Tibial nerve (tissue), 4 donors: ENCODE measurements at places on chromosomes 1 and 21.

GRCh38 chr21:40143822-40144525 is 276.7 kb downstream of the PCP4 start:
- DNase-seq: peak; percentile 69
- H3K27ac ChIP-seq: no peak overlapping the region
- no peaks in the 10 kb centered on the region for H3K27me3 ChIP-seq
- no peaks in the 10 kb centered on the region for H3K4me1 ChIP-seq

DNA sequence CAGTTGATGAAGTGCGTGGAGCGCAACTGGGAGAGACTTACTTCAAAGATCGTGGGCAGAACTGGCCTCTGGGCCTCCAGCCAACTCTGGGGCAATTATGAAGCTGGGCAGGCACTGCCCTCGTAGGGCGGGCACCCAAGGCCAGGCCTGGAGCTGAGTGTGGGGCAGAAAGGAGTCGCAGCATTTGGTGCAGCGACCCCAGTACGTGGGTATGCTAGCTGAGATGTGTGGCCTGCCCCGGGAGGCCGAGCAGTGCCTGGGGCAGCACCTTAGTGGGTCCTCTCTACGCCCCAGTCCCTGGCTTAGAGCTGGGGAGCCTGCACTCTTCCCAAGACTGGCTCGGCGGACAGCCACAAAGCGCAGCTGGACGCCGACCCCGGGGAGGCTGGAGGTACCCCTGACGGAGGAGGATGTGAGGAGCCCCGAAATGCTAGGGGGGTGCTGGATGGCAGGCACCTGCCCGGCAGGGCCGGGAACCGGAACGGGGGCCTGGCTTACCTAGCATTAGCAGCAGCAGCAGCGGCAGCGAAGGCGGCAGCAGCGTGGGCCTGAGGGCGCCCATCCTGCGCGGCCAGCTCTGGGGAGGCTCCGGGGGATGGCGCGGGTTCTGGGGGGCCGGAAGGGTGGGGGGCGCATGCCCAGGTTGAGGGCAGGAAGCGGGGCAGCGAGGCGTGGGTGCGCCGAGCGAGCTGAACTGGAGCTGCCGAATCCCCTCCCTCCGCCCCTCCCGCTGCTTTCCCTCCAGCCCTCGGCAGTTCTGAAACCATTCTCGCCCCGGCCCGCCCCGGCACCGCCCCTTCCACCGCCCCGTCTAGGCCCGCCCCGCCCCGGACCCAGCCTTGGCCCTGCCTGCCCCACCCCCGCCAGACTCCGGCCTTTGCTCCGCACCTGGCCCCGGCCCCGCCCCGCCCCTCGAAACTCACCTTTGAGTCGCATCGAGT is at the start of gene IGSF8:
Gene IGSF8, minus strand, starts transcription at position 709 of the 941 bp plus-strand sequence. Its CDS starts 147 bp downstream, at position 562.
- peak within 1 kb of the TSS; percentile 79 for H3K4me3 ChIP-seq
- DNase-seq: peak; percentile 86
- H3K36me3 ChIP-seq: no peaks in the 10 kb centered on the region
- no peaks in the 10 kb centered on the region for H3K27me3 ChIP-seq
- H3K27ac ChIP-seq: peak within 1 kb of the TSS; percentile 83

DNA sequence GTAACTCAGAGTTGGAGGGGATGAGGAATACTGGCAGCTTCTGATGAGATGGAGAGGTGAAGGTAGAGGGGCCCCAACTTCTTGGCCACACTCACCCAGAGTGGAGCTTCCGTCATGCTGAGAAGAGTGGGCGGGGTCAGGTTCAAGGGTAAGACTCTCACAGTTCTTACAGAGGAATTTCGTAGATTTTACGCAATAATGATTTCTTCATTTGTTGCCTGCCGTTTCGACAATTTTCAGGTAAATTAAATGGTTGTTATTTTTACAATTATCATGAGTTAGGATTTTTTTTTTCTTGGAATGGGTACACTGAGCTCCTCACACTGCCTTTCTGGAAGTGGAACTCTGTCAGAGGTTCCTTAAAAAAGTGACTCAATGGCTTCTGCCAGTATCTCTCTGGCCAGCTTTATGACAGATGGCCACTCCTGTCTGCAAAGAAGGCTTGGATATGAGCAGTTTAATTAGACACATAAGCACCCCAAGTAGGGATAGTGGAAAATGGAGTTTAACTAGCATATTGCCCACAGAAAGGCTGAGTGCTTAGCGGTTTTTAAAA is 13.8 kb upstream of the NLRP3 start:
- H3K27ac ChIP-seq: no peak overlapping the region
- no peaks in the 10 kb centered on the region for H3K4me1 ChIP-seq

DNA sequence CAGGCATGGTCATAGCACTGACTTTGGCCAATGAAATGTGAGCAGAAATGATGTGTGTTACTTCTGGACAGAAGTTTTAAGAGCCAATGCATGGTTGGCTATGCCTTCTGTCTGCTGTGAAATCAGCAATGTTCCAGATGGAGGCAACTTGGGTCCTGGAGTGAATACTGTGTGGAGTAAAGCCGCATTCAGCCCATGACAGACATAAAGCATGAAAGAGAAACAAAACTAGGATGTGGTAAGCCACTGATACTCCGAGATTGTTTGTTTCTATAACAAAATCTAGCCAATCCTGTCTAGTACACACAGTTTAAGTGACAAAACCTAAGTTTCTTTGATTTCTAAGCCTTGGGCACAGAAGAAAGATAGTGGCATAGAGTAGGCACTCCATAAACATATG is 47.1 kb upstream of the ARHGAP29 start:
- no peaks in the 10 kb centered on the region for H3K36me3 ChIP-seq
- H3K27ac ChIP-seq: no peak overlapping the region
- no peaks in the 10 kb centered on the region for H3K4me1 ChIP-seq
- no peak overlapping the region for H3K4me3 ChIP-seq

GRCh38 chr1:43554444-43554992 is 23.8 kb downstream of the PTPRF start:
- peaks cover 35% of the 10 kb centered on the region for H3K4me1 ChIP-seq
- DNase-seq: no peak
- H3K36me3 ChIP-seq: no peaks in the 10 kb centered on the region
- no peaks in the 10 kb centered on the region for H3K27me3 ChIP-seq
- no peak overlapping the region for H3K27ac ChIP-seq

- DNase-seq: no peak
- no peaks in the 10 kb centered on the region for H3K36me3 ChIP-seq
- H3K4me3 ChIP-seq: no peak overlapping the region
- H3K27me3 ChIP-seq: no peaks in the 10 kb centered on the region
- no peaks in the 10 kb centered on the region for H3K4me1 ChIP-seq
Measured at GRCh38 chr1:101100674-101101073, 75.1 kb upstream of the DPH5 start.

DNA sequence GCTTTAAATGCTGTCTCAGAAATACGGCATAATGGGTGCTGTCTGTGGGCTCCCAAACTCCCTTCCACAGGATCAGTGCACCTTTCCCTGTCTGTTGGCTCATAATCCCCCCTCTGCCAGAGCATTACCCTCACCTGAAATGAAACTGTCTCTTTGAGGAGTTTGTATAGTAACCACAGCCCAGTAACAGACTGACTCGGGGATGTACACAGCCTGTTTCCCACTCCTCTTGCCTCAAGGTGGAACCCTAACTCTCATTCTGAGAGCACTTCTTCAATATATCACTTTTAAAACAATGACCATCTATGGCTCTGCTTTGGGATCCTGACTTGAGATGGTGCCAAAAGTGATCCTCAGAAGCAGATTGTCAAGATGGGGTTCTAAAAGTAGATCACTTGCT is 332.5 kb downstream of the AMY1C start:
- H3K4me3 ChIP-seq: no peak overlapping the region
- no peak for DNase-seq
- no peaks in the 10 kb centered on the region for H3K4me1 ChIP-seq
- H3K27ac ChIP-seq: no peak overlapping the region
- H3K27me3 ChIP-seq: no peaks in the 10 kb centered on the region
- H3K36me3 ChIP-seq: no peaks in the 10 kb centered on the region

- H3K27ac ChIP-seq: no peak overlapping the region
- no peaks in the 10 kb centered on the region for H3K36me3 ChIP-seq
- H3K27me3 ChIP-seq: peaks cover 52% of the 10 kb centered on the region
- H3K4me3 ChIP-seq: no peak overlapping the region
- DNase-seq: no peak
Measured at GRCh38 chr1:19042675-19043578, 86.5 kb upstream of the IFFO2 start.

- no peak for DNase-seq
- H3K27ac ChIP-seq: peak overlapping the region; percentile 55
- no peaks in the 10 kb centered on the region for H3K27me3 ChIP-seq
- no peak overlapping the region for H3K4me3 ChIP-seq
- no peaks in the 10 kb centered on the region for H3K4me1 ChIP-seq
Measured at GRCh38 chr1:115323366-115324004, 14.6 kb downstream of the NGF start.

- no peak overlapping the region for H3K27ac ChIP-seq
- H3K27me3 ChIP-seq: no peaks in the 10 kb centered on the region
- H3K4me1 ChIP-seq: no peaks in the 10 kb centered on the region
- DNase-seq: no peak
- H3K4me3 ChIP-seq: no peak overlapping the region
- no peaks in the 10 kb centered on the region for H3K36me3 ChIP-seq
Measured at GRCh38 chr1:78728359-78728758, 78.7 kb downstream of the IFI44 start.

DNA sequence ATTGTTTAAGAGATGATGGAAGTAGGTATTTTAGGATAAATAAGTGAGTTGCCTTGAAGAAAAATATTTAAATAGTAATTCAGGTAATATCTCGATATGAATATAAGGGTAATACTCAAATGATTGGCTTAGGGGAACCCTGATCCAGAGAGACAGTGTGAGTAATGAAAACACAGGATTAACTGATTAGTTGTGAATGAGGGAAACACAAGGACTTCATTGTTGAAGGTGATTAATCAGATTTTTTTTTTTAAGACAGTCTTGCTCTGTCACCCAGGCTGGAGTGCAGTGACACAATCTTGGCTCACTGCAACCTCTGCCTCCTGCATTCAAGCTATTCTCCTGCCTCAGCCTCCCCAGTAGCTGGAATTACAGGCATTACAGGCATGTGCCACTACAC is 12.7 kb downstream of the SLC25A33 start:
- H3K4me3 ChIP-seq: no peak overlapping the region
- no peaks in the 10 kb centered on the region for H3K27me3 ChIP-seq
- H3K4me1 ChIP-seq: no peaks in the 10 kb centered on the region
- DNase-seq: no peak
- H3K27ac ChIP-seq: no peak overlapping the region

DNA sequence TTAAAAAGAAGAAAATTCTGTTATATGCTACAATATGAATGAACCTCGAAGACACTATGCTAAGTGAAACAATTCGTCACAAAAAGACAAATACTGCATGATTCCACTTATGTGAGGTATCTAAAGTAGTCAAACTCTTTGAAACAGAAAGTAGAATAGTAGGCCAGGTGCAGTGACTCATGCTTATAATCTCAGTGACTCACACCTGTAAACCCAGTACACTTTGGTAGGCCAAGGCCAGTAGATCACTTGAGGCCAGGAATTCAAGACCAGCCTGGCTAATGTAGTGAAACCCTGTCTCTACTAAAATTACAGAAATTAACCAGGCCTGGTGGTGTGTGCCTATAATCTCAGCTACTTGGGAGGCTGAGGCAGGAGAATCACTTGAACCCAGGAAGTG is 25.7 kb downstream of the EPHA10 start:
- H3K36me3 ChIP-seq: no peaks in the 10 kb centered on the region
- no peak overlapping the region for H3K27ac ChIP-seq
- H3K27me3 ChIP-seq: no peaks in the 10 kb centered on the region
- no peak for DNase-seq

DNA sequence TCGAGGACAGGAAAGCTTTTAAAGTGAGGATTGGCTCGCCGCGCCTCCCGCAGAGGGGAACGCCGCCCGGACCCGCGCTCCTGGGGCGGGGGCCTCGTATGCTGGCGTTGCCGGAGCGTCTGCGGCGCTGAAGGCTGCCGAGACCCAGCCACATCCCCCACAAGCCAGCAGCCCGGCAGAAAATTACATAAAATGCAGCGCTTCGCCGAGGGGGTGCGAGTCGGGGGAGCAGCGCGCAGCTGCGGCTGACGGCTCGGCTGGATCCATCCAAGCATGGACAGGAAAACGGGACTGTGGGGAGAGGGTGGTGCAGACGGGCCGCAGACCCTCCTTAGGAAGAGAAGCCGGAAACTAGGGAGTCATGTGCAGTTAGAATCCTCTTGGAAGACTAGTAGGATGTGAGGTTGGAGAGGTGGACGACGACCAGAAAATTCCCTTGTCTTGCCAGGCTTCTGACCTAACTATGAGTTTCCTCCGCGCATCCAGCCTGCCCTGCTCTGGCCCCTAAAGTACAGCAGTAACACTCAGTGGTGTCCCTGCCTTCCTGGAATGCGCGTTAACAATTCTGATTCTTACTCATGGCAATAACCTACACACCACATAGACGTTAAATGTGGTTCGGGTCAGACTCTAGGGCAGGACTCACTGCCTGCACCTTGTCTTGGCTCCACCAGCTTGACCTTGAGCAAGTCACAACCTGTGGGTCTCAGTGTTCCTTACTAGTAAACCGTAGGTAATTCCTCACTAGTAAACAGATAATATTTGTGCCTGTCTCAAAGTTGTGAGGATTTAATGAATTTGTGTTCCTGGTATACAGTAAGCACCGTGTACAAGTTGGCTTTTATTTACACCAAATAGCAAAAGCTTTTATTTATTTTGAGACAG is 953 bp upstream of the BRWD1 start:
- H3K4me1 ChIP-seq: peaks cover 10% of the 10 kb centered on the region
- peaks cover 12% of the 10 kb centered on the region for H3K36me3 ChIP-seq
- peak overlapping the region; percentile 99 for H3K27ac ChIP-seq
- peak; percentile 31 for DNase-seq

- no peak overlapping the region for H3K27ac ChIP-seq
- H3K4me1 ChIP-seq: peaks cover 28% of the 10 kb centered on the region
- no peaks in the 10 kb centered on the region for H3K27me3 ChIP-seq
- no peak for DNase-seq
- H3K36me3 ChIP-seq: peaks cover 55% of the 10 kb centered on the region
- H3K4me3 ChIP-seq: no peak overlapping the region
Measured at GRCh38 chr1:208030288-208031091, 119.6 kb upstream of the CD34 start.

DNA sequence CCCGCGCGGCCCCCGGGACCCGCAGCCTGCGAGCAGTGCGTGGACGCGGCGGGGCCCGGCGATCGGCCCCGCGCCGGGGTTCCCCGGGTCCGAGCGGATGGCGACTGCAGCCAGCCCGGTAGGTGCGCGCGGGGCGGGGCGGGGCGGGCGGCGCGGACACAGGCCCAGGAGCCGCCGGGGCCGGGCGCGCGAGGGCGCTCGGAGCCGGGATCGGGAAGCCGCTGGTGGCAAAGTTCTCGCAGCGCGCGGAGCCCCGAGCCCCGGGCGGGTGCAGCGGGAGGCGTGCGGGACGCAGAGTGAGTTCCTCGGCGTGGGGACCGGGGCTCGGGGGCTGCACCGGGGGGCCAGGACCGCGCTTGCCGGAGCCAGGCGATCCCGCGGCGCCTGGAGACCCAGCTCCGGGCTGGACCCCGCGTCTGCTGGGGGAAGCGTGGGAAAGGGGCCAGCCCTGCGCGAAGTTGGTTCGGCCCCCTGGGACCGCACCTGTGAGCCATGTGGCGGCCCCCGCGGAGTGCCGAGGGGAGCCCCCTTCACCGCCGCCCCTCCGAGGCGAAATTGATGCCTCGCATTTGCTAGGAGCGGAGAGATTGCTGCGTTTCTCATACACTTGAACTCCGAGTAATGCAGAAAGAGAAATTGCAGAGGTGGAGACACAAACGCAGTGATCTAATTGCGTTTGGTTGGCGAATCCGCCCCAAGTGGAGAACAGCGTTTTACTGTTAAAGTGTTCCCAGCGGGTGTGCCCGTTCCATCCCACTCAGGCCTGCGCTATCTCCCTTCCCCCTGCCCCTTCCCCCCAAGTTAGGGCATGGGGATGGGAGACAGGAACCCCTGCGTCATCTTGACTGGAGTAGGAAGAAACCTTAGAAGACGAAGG is 228.9 kb upstream of the TMEM51 start:
- peaks cover 12% of the 10 kb centered on the region for H3K27me3 ChIP-seq
- no peak for DNase-seq
- H3K36me3 ChIP-seq: no peaks in the 10 kb centered on the region
